Foreskin keratinocyte (primary cell): ENCODE measurements at places on chromosomes 3 and 15.

DNA sequence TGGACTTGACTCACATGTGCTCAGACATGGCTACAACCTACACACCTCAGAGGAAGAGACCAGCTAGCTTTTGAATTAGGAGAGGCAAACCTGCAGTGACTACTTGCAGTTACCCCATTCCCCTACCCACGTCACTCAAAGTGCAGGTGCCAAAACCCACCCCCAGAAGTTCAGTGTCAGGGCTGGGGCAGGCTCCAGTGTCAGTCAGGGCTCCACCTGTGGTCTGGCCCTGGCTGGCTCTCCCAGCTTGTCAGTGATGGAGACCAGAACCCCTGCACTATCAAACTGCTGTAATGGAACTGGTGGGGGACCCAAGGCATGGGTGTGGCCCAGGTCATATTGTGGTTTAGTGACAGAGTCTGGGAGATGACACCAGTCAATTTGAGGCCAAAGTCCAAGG is 32.6 kb upstream of the SLC41A3 start:
- no peak for DNase-seq

DNA sequence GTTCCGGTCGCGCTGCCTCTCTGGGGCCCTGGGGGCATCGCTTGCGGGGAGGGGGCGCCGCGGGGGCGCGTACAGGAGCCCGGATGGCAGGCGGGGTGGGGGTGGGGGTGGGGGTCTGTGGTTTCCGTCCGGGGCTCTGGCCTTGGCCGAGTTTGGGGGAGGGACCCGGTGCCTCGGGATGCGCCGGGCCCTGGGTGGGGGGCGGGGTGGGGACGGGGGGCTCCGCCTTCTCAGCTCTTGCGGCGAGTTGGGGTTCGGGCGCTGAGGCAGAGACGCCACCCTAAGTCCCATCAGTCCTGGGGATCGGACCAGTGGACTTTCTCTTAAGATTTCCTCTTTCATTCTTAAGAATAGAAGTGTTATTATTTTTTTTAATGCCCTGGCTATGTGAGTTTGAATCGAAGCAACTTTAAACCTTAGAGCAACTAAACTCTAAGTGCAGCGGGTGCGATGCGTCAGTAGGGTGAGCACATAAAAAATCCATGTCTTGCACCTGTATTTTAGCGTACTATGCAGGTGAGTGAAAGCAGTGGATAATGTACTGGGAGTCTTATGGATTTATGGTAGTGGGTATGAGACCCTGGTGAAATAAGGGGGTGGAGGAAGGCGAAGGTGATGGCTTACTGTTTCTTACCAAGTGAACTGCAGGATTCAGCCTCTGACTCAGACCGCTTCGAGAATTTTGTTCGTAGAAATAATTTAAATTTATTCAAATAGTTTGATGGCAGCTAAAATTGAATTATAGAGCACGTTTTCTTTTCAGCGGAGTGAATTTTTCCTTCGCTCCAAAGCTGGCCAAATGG is 762 bp downstream of the CTNNB1 start:
- peak; percentile 38 for DNase-seq

DNA sequence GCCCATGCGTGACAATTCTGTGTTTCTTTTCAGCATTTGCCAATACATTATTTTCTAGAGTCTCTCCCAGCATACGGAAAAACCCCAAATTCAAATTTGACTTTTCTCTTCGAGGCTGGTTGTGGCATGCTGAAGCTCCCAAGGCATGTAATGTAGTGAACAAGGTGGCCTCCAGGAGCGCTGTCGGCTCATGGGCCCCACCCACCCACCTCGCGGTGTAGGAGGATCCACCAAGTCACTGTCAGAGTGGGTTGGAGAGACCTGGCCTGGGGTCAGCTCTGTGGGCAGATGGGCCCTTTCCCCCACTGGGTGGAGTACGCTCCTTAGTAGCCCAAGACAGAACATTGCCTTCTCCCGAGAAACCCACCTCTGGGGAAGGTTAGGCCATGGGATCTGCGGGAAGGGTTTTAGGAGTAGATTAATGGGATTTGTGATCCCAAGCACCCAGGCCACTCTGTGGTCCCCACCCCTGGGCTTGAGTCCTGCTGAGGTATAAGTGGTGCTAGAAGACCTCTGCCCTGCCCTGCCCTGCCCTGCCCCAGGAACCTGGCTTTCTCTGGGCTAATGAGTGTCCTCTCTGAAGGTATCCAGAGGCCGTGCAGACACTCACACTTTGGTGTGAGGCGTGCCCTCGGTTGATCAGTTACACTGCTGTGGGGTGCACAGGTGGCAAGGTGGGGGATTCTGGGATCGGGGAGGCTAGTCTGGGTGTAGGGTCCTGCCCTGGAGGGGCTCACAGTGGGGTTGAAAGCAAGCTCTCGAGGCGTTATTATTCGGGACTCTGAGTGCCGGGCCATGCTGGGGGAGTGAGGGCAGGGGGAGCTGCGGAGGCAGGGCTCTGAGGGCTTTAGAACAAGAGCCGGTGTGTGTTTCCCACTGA is 97.9 kb downstream of the APBA2 start:
- no peak for DNase-seq

GRCh38 chr15:90501898-90502297 is 27.8 kb upstream of the CRTC3 start:
- DNase-seq, result no peak

DNA sequence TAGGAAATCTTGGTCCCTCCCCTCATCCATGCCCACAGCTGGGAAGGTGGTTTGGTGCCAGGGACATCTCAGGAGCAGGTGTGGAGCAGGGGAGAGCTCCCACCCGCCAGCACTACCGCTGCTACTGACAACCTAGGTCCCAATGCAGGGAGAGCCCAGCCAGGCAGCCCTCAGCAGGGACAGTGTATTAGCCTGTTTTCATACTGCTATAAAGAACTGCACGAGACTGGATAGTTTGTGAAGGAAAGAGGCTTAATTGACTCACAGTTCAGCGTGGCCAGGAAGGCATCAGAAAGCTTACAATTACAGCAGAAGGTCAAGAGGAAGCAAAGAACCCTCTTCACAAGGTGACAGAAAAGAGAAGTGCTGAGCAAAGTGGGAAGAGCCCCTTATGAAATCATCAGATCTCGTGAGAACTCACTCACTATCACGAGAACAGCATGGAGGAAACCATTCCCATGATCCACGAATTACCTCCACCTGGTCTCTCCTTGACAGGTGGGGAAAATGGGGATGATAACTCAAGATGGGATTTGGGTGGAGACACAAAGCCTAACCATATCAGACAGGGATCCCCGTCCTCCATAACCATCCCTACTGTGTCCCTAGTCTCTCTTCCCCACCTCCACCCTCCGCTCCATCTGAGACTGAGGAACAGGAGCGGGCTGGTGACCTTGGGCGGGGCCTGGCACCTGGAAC is 218.6 kb downstream of the TBC1D2B start:
- DNase-seq, result no peak

- DNase-seq, result no peak
Observed at GRCh38 chr15:58529041-58529440, 97.2 kb downstream of the LIPC start.

- no peak for DNase-seq
Observed at GRCh38 chr3:58627570-58627885, 39.0 kb downstream of the FAM3D start.

- no peak for DNase-seq
Observed at GRCh38 chr3:168197162-168197561, 101.4 kb upstream of the GOLIM4 start.

GRCh38 chr15:60528530-60528929 is 49.6 kb upstream of the ICE2 start:
- peak; percentile 20 for DNase-seq

GRCh38 chr15:31082771-31083369 is 18.7 kb downstream of the TRPM1 start:
- DNase-seq, result no peak

DNA sequence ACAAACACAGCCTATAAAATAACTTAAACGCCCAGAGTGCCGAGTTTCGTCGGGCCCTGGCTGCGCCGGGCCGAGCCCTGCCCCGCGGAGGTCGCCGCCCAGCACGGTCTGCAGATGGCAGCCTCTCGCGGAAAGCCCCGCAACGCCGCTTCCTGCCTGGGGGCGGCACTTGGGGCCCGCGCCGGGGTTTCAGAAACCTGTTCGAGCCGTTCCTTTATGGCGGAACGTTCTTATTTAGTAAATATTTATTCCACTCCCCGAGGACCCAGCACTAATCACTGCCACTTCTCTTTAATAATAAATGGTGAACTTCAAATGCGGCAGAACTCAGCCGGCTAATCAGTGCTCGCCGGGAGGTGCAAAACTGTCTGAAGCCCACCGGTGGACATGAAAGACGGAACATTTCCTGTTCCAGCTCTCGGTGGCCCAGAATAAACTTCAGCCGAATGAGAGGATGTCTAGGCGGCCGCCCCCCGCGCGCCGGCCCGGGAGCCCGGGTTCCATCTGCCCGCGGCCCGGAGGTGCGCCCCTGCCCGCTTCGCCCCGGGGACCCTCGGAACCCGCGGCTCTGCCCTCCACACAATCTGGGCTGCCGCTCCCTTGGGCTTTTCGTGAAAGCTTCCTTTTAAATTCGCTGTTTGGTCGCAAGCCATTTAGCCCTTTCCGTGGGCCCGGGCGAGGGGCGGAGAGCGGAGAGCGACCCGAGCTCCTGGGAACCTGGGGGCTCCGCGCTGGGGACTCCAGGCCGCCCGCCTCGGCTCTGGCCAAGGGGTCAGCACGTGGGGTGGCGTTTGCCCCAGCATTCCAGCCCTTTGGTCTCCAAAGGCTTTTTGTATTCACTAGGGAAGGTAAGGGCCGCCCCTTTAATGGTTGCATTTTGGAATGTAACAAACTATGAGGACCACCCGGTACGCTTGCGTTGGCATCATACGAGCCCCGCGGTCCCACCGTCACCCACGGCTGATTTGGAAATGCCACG is 110.8 kb upstream of the ATP11B start:
- DNase-seq, result no peak

DNA sequence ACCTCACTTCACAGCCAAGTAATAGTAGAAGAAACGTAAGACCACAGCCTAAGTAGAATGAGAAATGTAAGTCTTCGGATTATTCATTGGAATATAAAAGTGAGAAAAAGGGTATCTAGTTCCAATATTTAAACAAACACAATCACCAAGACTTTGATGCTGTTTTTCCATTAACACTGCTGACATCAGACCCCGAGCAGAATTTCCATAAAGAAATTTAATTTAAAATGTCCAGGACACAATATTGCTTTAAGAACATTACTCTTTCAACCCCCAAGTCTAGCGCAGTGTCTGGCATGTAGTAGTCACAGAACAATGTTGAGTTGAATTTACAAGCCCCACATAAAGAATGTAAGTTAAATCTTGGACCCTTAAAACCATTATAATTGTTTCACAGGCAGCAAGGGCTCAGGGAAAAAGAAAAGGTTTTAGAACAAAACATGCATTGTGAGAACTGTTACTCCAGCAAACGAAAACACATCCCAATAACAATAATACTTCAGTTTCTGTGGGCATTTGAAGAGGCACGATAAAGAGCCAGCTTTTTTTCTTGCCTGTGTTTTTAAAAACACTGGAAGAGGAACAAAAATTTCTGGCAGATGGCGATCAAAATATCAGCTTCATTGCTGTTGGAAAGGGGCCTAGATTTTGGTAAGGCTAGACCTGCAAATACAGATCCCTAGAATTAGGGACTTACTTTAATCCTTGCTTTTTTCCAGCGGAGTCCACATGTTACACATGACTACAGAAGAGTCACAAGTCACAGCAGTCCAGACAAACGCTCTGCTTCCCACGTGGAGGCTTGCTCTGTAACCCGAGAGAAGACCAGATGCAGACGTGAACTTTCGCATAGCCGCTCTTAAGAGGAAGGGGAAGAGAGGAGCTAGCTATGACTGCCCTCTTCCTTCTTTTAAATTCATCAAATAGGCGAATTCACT is 77.9 kb upstream of the IGSF10 start:
- DNase-seq, result no peak

DNA sequence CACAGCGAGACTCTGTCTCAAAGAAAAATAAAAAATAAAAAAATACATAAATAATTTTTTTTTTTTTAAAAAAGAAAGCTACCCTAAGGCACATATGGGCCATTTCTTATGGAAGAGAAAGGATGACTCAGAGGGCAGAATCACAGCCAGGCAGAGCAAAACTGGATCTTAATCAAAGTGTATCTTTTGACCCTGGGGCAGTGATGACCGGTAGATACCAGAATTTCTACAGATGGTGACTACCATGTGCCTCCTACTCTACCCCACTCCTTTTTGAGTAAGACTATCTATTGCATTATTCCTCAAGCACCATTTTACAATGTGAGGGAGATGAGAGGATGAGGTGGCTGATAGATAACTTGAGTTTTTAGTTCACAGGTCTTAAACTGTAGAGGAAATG is 26.0 kb downstream of the TARS3 start:
- peak; percentile 71 for DNase-seq

DNA sequence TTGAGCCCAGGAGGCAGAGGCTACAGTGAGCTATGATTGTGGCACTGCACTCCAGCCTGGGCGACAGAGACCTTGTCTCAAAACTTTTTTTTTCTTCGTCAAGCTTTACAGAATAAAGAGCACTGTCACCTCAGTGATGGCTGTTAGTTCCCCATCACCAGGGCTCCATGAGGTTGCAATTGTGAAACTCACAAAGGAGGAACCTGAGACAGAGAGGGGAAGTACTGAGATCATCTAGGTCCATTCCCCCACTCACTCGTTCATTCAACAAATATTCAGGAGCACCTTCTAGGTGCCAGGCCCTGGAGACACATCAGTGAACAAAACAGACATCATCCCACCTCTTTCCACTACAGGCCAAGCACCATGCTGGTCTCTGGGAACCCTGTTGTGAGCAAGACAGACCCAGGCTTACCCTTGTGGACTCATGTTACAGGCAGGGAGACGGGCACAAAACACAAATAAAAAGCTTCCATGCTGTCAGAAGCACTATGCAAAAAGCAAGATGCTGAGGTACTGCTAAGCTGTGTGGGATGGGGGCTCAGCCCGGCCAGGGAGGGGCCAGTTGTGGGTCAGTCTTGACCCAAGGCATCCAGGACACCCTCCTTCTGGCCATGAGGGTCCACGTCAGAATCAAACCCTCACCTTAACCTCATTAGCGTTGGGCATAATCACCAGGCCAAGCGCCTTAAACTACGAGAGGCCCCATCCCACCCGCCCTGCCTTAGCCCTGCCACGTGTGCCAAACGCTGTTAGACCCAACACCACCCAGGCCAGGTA is 2.1 kb upstream of the RHO start:
- no peak for DNase-seq

DNA sequence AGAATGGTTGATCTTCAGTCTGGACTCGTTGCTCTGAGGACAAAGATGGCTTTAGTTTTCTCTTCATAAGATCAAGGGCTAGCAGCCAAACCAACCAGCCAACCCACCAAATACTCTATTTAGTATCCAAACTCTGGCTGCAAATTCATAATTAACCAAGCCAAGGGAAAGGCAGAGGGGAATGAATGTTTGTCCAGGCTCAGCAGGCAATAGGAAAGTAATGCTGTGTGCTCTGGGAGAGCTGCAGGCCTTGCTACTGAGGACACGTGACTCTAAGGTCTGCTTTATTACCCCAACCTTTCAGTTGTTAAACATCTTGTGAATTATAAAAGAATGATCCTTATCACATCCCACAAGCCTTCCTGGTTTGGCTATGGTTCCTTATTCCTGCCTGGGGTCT is 52.3 kb upstream of the GALNT15 start:
- DNase-seq, result no peak
